BE2C (cell line): ENCODE measurements at places on chromosomes 2 and 18.

- DNase-seq: no peak
Observed at GRCh38 chr2:191064590-191064989, 50.6 kb upstream of the STAT1 start.

GRCh38 chr2:141940709-141941108 is 190.1 kb downstream of the LRP1B start:
- DNase-seq: no peak

GRCh38 chr2:2850218-2850755 is 519.2 kb upstream of the MYT1L start:
- DNase-seq: no peak

GRCh38 chr2:128288781-128289180 is 29.9 kb downstream of the HS6ST1 start:
- DNase-seq: no peak

- DNase-seq: no peak
Observed at GRCh38 chr2:182110347-182110746, 124.7 kb downstream of the PPP1R1C start.

DNA sequence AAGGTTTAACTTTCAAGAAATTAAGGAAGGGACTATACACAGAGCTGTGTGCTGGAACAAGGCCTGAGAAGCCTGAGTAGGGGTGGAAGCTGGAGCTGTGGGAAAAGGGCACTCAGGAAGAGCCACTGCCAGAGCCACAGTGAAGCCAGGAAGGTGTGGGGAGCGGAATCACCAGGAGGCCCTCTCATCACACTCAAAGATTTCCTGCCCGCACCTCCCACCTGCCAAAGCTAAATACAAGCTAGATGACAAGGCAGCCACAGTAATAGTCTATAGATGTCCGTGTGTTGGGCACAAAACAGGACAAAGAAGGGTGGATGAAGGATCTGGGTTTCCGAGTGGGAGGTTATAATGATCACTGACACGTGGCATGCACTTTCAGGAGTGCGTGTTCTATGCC is 126.0 kb downstream of the ZNF532 start:
- no peak for DNase-seq

GRCh38 chr18:76098674-76099411 is 396.2 kb downstream of the ZNF516 start:
- no peak for DNase-seq

DNA sequence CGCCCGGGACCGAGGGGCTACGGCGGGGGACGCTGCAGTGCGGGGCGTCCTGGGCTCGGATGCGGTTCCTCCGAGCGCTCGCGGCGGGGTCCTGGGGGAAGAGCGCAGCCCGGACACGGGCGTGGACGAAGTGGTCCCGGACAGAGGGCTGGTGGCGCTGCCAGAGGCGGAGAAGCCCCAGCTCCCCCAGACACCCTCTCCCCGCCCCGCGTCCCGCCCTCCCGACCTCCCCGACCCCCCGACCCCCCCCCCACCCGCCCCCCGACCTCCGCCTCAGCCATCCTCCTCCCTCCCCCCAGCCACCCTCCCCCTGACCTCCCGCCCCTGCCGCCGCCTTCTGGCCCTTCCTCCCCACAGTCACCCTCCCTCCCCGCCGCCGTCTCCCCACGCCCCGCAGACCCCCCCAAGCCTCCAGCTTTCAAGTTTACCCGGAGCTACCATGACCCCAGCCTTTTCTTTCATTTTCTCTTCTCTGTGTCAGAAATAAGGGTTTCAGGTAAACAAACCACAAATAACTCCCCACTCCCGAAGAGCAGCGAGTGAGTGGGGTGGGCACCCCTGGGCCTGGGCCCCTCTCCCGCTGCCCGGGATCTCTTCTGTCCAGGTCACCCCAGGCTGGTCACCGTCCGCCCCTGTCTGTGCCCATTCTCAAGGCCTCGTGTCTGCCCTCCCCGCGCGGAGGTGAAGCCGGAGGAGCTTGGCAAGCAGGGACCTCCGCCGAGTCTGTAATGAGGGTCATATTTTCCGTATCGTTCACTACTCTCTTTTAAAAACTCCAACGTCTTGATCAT is 5.1 kb downstream of the NFATC1 start:
- DNase-seq: no peak
